B cell (primary cell): ENCODE measurements at places on chromosomes 7 and 10. TPM values are rescaled to one million over a fixed set of nuclear protein-coding genes. Genes with fewer than 3 reads are reported as not detected.

Gene SH3PXD2A
- 3.2 and 5.1 TPM in 2 replicates for polyA plus RNA-seq

Gene SLC39A12
- not detected in 2 replicates for polyA plus RNA-seq

Gene SOSTDC1
- polyA plus RNA-seq: not detected in 2 replicates

Gene TMEM184A
- 0.43 TPM in 1 of 2 replicates, not detected in the other for polyA plus RNA-seq

Gene GPR26
- polyA plus RNA-seq: not detected in 2 replicates

GRCh38 chr10:20883552-20883951 is 13.6 kb downstream of the NEBL start:
- no peak overlapping the region for H3K4me3 ChIP-seq
- H3K36me3 ChIP-seq: no peaks in the 10 kb centered on the region
- no peak for DNase-seq
- H3K27ac ChIP-seq: no peak overlapping the region
- H3K27me3 ChIP-seq: no peaks in the 10 kb centered on the region

GRCh38 chr10:132154440-132154839 is 32.3 kb upstream of the DPYSL4 start:
- no peak for DNase-seq
- H3K4me1 ChIP-seq: no peaks in the 10 kb centered on the region
- no peaks in the 10 kb centered on the region for H3K36me3 ChIP-seq
- H3K4me3 ChIP-seq: no peak overlapping the region
- no peak overlapping the region for H3K27ac ChIP-seq
- H3K27me3 ChIP-seq: no peaks in the 10 kb centered on the region

GRCh38 chr7:129492391-129492790 is 9.9 kb upstream of the SMKR1 start:
- no peak overlapping the region for H3K27ac ChIP-seq
- DNase-seq: no peak
- no peaks in the 10 kb centered on the region for H3K27me3 ChIP-seq
- no peak overlapping the region for H3K4me3 ChIP-seq

GRCh38 chr10:88565072-88565471 is 18.0 kb downstream of the RNLS start:
- no peaks in the 10 kb centered on the region for H3K36me3 ChIP-seq
- H3K4me1 ChIP-seq: no peaks in the 10 kb centered on the region
- peak; percentile 36 for DNase-seq
- no peak overlapping the region for H3K27ac ChIP-seq
- H3K27me3 ChIP-seq: no peaks in the 10 kb centered on the region

- no peaks in the 10 kb centered on the region for H3K4me1 ChIP-seq
- H3K27ac ChIP-seq: no peak overlapping the region
- no peak overlapping the region for H3K4me3 ChIP-seq
- DNase-seq: no peak
- H3K36me3 ChIP-seq: no peaks in the 10 kb centered on the region
These were observed 161.7 kb downstream of the HTR7 start for GRCh38 chr10:90695915-90696676.
